ENCODE measurements at places on chromosomes 5 and 9.
A peak's percentile ranks its signal among the peaks of the same experiment; 100 is the strongest.

GRCh38 chr9:38422555-38423260 is 1.5 kb downstream of the IGFBPL1 start:
- no peak for DNase-seq

- no peak for DNase-seq
Measured at GRCh38 chr5:61737964-61738340, 405.9 kb downstream of the ZSWIM6 start.

GRCh38 chr9:77451507-77451906 is 196.6 kb downstream of the GNA14 start:
- DNase-seq = no peak

DNA sequence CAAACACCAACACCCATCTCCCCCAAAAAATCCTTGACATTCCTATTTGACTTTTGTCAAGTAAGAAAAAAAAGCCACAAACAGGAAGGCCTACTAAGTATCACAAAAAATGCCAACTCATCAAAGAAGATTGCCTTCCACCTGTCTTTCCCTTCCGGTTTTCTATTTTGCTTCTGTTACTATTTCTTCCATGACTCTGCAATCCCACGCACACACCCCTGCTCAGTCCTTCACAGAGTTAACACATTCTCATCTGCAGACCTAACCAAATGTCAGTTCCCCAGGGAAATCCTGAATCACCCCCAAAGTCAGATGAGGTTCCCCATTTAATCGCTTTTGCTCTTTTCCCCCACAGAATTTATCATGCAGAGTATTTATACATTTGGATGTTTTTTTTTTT is 15.1 kb downstream of the LPAR1 start:
- no peak for DNase-seq

DNA sequence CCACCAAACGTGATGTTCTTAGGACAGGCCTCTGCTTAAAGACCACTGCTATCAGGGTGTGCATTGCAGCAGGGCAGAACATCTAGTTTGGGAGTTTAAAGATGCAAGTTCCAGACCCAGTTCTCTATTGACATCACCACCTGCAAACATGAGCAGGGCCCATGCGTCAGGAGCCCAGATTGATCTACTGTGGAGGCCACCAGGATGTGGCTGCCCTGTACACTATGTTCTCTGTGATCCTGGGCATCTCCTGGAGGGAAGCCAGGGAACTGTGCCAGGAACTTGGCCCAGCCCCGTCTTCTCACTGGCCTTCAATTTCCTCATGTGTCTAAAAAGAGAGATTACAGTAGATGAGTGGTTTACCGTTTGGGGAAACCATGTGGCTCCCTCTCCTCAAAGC is 87.1 kb downstream of the PDE6A start:
- DNase-seq = peak; percentile 39

DNA sequence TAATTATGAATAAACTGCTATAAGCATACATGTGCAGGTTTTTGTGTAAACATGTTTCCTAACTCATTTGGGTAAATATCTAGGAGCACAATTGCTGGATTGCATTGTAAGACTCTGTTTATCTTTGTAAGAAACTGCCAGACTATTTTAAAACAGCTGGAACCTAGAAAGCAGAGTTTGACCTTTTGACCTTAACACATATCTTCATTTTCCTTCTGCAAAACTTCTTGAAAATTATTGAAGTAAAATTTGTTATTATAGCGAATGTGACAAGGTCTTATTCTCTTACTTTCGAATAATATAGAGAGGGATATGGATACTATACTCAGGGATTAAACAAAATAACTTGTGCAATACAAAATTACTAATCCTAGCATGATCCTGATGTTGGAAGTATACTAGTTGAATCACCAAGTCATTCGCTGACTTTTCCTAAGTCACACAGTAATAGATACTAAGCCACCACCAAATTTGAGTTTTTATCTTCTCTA is 3.2 kb upstream of the ANXA1 start:
- no peak for DNase-seq

DNA sequence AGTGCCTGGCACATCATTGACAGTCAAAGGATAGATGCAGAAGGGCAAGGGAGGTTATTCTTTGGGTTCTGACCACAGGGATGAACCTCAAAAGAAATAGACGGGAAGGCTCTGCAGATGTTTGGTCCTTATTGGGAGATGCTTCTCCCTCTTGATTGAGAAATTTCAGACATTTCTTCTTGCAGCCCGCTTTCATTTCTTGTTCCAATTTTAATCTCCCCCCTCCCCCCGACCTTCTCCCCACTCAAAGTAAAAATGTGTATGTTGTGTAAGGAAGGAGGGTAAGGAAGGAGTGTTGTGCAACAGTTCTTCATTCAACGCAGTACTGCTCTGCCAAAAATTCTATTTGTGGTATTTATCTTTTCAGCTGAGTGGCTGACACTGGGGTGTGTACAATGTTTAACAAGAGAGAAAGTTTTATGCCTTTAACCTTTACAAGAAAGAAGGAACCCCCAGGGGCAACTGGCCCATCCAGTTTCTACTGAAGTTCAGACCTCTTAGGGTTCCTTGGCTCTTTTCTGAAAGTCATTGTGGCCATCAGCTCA is 46.3 kb upstream of the TNFSF15 start:
- DNase-seq = no peak

DNA sequence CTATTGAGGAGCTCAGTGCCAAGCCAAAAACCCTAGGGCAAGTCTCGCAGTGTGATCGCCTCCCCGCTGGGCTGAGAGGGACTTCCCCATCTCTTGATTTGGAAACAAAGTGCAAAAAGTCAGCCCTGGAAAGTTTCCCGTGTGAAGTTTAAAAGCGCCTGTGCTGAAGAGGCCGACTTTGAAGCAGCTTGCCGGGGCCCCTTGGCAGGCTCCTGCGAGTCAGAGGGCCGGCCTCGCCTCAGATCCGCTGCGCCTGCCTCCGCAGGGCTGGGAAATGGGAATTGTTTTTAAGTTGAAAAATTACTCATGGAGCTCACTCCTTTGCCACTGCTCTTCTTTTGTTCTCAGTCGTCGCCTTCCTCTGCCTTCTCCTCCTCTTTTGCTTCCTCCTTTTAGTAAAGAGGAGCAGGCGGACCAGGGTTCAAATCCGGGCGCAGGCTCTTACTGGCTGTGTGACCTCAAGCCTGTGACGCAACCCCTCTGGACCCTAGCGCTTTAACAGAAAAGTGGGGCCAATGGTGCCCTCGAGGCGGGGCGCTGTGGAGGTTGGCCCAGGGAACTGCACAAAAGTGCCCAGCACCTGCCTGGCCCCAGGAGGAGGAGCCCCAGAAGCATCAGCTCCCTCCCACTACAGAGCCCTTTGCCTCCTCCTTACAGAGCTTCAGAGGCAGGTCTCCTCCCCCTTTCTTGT is 14.7 kb upstream of the LHX2 start:
- no peak for DNase-seq

DNA sequence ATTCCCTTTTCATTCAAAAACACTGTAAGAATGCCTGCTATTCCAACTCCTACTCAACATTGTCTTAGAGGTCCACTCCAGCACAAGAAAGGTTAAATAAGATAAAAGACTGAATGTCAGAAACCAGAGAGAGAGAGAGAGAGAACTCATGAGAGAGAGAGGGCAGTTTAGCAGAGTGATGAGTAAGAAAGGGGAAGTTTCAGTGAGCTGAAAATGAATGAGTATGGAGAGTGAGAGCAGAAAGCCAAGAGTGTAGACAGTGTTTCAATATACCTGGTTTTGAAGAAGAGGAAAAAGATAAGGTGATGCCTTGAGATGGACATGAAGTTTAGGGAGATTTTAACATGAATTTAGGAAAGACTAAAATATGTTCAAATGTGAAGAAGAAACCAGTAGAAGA is 528.0 kb upstream of the SEMA6A start:
- DNase-seq = no peak

- no peak for DNase-seq
Measured at GRCh38 chr5:143010351-143010750, 240.2 kb downstream of the ARHGAP26 start.

- peak; percentile 34 for DNase-seq
Measured at GRCh38 chr5:157816682-157817386, 42.1 kb downstream of the CLINT1 start.

GRCh38 chr9:37239224-37239859 is 119.0 kb downstream of the ZCCHC7 start:
- no peak for DNase-seq
